Activated CD4-positive, alpha-beta T cell treated with anti-CD3 and anti-CD28 coated beads, Interleukin-2, Interleukin-4, amounts not matched to agents 100 ng/mL and 50 ng/mL, durations not matched to agents 16 hours and 8 hours (primary cell): ENCODE measurements at places on chromosomes 3 and 15.

- DNase-seq: no peak
Measured at GRCh38 chr3:98788651-98789050, 25.5 kb downstream of the ST3GAL6 start.

DNA sequence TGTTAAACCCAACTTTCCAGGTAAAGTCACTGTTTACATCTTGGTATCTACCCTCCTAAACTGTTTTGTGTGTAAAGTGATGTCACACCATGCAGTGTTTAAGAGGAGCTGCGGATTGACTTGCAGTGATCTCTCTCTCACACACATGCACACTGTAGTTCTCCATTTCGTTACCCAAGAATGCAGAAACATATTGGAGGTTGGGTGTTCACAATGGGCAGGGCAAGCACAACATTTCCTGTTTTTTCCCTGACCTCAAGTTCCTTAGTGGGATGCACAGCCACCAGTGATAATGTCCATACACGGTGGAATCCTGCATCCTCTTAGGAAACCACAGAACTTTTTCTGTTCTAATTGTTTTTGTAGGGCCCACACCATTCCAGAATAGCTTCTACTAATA lies 85.3 kb upstream of the CFAP20DC start:
- no peak for DNase-seq

DNA sequence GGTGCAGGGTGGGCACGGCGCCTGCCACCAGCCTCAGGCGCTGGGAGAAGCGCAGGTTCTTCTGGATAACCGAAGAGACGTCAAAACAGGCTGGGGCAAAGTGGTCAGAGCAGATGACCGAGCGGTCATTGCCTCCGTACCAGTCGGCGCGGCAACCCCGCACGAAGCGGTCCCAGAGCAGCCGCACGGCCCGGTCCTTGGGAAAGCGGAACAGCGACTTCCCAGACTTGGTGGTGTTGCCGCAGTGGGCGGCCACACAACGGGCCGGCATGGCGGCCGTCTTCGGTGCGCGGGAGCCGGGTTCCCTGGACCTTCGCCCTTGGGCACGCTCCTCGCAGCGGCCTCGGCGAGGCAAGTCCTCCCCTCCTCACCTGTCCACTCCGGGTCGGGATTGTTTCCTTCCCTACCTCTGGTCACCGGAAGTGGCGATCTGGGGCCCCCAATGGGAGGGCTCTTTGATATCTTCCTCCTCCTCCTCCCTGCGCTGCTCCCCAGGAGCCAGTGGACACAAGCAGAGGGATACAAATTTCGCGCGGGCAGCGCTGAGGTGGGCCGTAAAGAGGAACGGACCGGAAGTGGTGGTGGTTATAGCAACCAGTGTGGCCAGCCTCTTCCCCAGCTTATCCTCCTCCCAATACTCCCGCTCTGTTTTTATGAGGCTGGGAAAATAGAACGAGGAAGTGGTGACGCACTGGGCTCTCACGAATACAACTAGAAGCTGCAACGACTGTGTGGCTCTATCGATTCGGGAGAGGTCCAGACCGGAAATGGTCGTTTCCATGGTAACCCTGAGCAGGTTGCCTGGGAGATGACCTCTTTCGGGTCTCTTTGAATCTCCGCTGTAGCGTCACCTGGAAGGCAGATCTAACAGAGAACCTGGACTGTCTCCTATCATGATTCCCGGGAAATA lies at the start of the genes LRRC49 and THAP10:
LRRC49 (plus strand) TSS at position 825 of the 910 bp plus-strand sequence; CDS start at position 894, 69 bp downstream.
THAP10 (minus strand) TSS at position 432 of the 910 bp plus-strand sequence; CDS start at position 271, 161 bp downstream.
- peak; percentile 69 for DNase-seq

DNA sequence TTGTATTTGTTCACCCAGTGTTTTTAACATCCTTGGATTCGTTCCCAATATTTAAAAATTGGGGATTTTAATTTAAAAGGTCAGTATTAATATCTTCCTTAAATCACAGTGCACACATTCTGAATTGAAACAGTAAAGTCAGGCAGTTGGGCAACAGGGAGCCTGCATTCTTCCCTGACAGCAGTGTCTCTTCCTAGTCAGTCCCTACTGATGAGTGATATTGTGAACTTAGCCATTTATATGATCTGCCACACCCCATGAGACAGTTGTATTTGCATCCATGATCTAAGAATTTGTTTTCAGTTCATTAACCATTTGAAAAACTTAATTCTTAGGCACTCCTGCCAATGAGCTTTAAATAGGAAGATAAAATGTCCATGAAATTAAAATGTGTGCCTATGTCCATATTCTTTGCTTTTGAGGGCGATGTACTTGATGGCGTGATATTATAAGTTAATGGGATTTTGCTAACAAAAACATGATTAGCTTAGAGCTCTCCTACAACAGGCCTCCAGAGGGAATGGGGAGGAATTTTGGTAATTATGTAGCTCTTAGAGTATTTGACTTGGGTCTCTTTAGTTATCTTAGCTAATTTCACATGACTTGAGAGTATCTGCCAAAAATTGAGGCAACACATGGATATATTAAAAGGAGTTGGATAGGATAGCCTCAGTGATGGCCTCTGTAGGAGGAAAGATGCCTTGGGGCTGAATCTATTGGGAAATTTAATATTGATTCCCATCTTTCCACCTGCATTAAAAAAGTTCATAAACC lies 219.3 kb downstream of the PTPRG start:
- no peak for DNase-seq

DNA sequence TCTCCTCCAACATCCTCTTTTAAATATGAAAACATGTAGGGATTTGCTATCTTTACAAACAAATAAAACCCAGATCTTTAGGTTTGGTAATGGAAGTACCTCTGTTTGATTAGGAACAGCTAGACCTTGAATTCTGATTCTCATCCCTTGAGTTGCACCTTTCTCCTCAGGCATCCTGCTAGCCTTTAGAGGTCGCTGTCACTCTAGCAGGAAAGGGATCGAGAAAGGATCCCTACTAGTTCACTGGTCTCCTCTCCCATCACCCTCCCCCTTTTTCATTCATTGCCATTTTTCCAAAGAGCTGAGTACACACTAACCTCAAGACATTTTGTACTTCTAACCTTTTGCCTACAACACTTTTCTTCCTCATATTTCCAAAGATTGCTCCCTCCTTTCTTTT lies 569.8 kb downstream of the RBMS3 start:
- no peak for DNase-seq

- DNase-seq: no peak
Measured at GRCh38 chr3:169345662-169346331, 317.7 kb downstream of the MECOM start.

- no peak for DNase-seq
Measured at GRCh38 chr3:31442755-31443154, 90.0 kb upstream of the STT3B start.

DNA sequence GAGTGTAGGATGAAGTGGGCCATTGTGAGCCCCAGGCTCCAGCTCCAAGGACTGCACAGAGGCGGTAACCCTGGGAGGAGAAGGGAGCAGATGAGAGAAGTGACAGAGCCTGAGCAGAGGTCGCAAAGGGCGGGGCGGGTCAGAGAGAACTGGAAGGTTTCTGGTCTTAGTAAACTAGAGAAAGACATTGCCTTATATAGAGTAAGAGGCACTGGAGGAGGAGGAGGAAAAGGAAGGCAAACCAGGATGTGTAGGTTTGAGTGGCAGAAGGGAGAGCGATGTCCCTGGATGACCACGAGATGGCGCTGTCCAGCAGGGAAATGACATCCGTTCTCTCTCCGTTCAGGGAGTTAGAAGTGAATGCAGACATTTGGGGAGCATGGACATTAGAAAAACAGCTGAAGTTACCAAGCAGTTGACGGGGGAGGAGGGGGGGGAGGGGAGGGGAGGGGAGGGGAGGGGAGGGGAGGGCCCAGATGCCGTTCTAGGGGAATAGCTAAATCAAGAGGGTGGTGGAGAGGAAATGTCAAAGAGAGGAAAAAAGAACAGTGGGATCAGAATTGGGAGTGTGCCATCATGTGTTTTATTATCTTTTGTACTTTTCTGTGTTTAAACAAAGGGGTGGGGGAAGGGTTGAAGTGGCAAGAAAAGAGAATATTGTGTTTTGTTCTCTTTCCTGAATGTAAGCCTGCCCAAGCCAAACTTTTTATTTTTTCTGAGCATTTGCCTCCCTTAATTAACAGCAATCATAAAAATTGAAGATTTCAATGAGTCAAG lies 48.8 kb downstream of the STARD5 start:
- DNase-seq: peak; percentile 88

DNA sequence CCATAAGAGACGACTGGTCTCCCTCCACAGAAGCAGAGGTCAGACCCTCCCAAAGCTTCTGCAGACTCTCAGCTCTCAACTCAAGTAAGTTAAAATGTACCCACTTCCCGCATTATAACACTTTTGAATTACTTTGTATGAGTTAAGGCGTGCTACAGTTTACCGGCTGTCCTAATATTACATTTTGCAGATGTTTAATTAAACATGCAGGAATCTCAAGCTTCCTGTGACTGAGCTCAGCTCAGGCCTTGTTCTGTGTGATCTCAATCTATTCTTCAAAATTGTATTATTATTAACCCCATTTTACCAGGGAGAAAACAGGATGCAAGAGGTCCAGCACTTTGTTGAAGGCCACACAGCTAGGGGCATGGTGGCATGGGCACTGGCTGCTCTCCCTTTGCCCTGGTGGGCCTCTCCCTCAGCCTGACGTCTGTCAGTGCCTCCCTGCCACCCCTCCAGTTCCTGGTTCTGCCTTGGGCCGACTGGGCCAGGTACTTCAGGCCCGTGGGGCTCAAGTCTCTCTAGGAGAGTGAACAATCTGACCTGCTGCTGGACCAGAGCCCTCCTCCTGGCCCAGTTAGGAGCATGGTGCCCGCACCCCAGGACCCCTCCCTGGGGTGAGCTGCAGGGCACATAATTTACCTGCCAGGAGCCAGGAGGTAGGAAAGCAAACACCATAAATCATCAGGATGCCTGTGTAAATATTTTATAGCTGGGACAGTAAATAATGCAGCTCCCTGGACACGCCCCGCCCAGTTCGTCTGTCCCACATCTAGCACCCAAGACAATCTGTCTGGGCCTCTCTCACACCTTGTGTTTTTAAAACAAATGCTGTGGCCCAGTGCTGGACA lies 14.9 kb upstream of the RFT1 start:
- DNase-seq: no peak

- no peak for DNase-seq
Measured at GRCh38 chr3:184358124-184358767, 3.2 kb downstream of the CLCN2 start.

DNA sequence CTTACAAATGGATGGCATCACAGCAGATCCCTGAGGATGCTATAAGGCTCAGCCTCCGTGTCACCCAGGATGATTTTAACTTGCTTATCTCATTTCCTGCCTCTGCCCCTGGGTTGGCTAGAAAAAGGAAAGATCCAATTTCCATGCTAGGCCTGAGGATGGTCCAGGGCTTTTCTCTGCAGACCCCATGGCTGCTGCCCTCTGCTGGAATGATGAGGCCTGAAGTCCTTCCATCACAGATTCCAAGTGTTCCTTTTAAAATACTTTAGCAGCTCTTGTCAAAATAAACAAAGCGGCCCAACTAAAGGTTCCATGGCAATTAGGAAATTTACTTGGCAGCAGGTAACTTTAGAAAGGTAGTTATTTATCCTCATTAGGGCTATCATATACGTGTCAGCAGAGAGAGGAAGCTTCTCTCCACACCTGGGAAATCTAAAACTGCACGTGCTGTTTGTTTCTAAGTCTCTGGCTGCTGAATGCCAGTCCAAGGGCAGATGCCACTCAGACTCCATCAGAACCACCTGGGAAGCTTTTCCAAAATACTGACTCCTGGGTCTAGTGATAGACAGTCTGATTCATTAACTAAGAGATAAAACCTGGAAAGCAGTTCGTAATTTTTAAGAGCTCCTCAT lies 401.9 kb upstream of the IL12A start:
- DNase-seq: no peak

DNA sequence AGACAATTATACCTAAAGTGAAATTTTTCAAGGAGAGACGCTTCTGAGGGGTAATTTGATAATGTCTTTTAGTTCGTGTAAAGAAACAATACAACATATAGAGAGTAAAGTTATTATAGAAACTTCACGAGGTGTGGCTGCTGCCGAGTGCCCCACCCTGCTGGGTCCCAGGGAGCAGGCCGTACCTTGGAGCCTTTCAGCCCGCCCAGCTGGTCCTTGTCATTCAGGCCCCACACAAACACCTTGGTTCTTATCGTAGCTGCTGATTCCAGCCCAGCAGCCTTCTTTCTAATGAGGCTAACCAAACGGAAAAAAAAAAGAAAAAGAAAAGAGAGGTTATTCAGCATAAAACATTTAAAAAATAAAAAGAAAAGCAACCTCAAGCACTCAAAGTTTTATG lies 83.1 kb upstream of the OCA2 start:
- DNase-seq: no peak

DNA sequence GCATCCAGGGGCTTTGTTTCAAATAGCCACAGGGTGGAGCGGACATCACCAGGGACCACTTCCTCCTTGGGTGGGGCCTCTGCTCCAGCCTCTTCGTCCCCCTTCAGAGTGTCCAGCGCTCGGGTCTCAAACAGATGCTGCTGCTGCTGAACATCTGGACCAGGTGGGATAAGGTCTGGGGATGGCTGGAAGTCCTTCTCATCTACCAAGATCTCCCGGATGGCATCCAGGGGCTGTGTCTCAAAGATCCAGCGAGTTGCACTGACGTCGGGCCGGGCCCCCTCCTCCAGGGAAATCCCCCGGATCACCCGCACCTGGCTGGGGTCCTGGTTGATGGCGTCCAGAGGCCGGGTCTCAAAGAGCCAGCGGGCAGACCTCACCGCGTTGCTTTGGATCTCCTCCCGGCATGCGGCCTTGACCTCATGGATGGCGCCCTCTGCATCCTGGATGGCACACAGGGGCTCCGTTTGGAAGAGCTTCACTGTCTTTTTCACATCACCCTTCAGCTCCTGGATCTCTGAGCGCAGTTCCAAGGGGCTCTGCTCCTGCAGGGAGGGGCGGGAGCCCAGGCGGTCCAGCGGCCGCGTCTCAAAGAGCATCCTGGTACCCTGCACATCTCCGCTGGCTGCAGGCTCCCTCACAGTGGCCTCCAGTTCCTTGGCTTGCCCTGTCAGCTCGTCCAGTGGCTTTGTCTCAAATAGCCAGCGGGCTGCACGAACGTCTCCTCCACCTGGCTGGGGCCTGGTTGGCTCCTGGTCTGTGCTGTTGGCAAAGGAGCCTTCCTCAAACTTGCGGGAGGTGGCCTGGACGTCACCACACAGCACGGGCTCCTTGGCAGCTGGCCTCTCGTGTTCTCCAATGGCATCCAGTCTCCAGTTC lies 3.9 kb downstream of the XIRP1 start:
- no peak for DNase-seq

DNA sequence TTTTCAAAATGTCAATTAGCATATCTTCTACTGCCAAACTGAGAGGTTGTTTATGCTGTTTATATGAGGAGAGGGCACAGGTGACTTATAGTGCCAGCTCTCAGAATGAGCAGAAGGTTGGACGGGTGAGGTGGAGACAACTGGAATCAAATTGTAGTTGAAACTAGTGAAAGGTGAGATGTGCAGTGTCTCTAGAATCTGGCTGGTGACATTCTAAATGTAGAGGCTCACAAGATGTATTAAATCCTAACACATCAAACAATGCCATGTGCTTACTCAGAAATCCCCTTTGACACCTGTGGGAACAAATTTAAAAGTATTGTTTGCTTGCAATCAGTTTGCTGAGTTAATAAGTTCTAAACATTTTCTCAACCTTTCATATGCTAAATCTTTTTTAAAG lies 40.8 kb downstream of the CRYBG3 start:
- no peak for DNase-seq

DNA sequence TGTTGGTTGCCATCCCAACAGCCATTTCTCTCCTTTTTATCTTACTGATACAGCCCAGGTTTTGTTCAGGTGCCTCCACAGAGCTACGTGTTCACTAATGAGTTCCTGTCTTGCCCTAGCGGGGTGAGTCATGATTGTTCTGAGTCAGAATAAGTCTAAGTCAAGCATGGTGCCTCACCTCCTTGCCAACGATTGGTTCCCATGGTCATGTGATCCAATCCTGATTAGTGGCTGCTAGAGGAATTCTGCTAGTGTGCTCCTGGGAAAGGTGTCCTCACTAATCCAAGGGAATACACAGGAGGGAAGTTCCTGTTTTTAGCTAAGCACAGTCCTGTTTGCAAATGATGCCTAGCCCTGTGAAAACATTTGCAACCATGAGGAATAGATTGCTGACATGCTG lies 99.8 kb downstream of the NSUN3 start:
- peak; percentile 39 for DNase-seq
